CD4-positive, alpha-beta T cell treated with Interleukin-17A for 4 hours (primary cell): ENCODE measurements at places on chromosomes 5 and 9.

DNA sequence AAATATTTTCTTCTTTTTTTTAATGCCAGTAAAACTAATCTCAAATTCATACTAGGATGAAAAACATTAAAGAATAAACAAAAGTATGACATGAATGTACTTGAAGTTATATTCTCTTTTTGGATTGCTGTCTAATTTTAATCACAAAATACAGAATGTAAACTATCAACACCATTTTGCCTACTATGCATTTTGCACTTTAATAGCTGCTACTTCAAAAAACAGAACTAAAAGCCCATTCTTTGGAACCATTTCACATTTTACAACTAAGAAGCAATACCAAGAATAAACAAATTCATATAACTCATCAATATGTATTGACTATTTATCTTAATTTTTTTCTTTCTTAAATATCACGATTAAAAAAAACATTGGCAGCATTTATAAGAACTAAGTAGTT, 58.1 kb downstream of the ADAMTS6 start:
- DNase-seq, result no peak

DNA sequence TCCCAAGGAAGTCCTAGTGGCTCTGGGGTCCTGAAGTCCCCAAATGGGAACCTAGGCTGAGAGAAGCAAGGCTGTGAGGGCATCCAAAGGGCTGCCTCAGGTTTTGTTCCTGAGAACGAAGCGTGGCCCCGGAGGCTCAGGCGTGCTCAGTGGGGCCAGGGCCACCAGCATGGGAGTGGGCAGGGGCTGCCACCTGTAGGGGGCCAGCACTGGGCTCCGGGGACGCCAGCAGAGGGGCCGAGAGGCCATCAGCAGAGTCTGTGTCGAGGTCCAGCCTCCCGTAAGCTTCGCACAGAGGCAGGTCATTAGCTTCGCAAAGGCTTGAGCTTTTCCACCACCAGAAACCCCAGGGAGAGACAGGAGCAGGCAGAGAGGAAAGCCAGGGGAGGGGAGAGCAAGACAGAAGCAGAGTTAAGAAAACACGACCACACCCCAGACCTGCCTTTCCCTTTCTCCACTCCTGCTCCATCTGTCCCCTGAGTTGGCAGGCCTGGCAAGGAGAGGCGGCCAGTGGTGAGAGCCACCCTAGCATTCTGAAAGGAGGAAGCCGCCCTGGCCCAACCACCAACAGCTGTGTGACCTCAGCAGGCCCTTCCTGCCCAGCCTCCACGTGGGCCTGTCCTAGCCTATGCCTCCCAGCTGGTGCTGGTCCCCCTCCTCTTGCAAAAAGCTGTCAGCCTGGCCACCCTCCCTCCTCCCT, 5.5 kb upstream of the SURF6 start:
- no peak for DNase-seq

DNA sequence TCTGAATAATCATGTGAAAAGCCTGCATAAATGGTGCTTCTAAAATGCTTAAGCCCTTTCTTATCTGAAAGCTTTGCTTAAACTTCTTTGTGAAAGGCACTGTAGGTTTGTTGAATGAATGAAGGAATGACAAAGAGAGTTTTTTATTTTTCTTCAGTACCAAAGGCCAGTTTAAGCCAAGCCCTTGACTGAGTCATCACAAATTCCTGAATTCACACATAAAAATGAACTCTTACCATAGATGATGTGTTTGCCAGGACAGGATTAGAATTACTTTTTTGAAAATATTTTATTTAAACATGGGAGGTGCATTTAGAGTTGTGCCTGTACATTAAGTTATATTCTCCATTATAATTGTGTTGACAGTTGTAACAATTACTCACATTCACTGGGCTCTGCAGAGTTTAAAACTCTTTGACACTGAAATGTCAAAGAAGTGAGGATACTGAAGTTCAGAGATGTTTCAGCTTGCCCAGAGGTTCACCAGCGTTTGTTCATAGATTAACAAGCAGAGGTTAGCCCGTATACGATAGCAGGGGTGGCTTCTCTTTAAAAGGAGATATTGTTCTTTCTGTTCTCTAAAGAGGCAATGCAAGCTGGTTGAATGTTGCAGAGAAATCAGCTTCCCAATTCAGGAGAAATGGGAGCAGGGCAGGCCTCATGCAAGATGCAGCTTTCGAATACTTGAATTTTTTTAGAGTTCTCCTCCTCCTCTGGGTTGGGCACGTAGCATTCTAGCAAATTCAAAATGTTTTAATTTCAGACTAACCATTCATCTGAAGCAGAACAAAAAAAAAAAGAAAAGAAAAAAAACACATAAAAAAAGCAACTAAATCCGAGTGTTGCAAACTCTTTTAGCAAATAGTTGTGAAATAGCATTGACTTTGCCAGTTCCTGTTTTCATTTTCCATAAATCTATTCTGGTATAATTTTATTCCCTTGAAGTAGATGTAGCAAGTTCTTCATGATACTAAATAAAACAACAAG, 358.7 kb upstream of the KLF4 start:
- DNase-seq, result no peak

DNA sequence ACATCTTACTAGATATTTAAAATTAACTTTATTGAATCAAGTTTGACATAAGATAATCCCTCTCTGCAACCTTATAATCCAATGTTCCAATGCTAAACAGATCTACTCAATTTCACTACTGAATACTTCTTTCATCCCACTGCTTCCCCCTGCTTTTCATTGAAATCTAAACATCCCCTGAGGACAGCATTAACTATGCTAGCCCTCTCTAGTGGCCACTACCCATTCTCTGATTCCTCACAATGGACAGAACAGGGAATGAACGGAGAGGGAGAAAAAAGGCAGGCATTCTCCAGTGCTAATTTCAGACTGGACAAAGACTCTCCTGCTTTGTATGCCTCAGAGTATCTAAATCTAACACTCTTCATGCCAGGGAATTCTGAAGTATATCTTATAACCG, 54.3 kb upstream of the RGS7BP start:
- DNase-seq, result no peak

DNA sequence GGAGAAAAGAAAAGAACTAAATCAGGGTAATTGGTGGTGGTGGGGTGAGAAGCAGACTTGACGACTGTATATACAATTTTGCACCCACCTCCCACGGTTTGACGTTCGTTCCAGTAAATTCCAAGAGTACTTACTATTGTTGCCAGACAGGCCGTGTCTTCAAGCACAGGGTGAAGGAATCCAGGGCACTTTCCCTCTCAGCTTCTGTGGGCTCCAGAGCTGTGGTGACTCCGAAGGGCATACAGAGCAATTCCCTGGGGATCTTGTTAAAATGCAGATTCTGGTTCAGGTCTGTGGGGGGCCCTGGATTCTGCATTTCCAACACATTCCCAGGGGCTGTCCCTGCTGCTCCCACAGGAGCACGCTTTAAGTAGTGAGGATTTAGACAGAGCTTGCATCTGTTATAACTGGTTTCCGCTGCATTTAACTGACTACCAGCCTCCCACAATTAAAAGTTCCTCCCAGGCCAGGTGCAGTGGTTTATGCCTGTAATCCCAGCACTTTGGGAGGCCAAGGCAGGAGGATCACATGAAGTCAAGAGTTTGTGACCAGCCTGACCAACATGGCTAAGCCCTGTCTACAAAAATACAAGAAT, 49.3 kb upstream of the FANCC start:
- no peak for DNase-seq

GRCh38 chr5:31364881-31365636, 166.8 kb downstream of the DROSHA start:
- DNase-seq, result no peak

DNA sequence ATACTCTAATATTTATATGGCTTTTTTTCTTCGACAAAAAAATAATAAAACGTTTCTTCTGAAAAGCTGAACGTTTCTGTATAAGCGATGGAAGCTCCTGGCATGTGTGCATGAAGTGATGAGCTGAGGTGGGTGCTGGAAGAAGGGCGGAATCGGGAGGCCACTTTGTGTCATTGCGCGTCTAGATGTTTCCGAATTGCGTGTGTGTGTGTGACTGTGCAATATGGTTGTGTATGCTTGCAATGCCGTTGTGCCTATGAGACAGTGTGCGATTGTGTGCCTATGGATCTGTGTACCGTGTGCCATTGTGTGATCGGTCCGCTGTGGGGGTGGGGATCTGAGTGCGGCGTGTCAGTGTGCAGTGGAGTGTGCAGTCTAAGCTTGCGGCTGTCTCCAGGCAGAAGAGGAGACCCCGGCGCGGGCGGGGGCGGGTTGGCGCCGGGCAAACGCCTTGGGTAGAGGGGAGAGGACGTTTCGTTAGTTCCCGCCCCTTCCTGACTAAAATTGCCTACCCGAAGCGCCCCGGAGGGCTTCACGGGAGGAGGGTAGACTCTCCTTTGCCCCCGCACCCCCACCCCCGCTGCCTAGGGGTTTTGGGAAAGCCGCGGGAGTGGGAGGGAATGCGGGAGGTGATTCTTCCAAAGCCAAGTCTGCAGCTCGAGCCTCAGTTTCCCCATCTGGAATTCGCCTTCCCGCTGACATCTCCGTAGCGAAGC, 24.2 kb downstream of the PCDHGC5 start:
- peak; percentile 57 for DNase-seq

GRCh38 chr5:151480384-151481293, 33.2 kb downstream of the SLC36A1 start:
- no peak for DNase-seq

DNA sequence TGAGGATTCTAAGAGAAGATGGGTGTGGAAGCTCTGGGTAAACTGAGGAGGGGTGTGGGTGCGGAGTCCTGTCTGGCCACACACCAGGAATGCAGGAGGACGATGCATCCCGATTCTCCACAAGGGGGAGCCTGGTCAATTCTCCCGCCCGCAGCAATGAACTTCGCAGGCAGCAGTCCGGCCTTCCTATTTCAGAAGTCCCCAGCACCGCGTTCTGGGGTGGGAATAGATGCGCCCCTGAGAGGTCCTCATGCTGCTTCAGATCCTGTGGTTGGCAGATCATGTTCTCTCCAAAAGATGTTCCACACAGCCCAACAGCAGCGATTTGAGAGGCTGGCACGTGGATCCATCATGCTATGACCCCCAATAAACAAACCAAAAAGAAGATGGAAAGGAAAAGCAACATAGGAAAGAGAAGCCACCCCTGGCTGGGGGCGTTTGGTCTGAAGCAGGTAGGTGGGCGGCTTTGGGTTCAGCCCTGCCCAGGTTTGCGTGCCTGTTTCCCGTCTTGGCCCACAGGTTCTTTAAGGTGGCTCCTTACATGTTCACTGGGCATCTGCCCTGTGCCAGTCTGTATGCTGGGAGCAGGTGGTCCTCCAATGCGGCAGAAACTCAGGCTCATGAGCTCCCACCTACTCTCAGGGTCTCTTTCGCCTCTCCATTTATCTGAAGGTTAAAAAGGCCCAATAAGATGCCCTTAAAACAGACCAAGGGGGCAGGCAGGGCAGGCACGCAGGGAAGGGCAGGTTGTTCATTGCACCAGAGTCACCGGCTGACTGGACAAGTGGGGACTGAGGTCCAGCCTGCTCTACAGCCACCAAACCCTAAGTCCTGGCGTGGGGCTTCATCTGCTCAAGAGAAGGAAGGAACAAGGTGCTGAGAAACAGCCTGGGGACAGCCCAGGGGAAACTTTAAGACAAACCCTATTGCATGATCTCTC, 171.6 kb downstream of the PAX5 start:
- no peak for DNase-seq

GRCh38 chr5:116754556-116754955, 179.9 kb upstream of the SEMA6A start:
- DNase-seq, result no peak

- no peak for DNase-seq
Observed at GRCh38 chr9:87081503-87081902, 134.2 kb upstream of the GAS1 start.

GRCh38 chr9:93619272-93619775, 42.9 kb downstream of the PHF2 start:
- DNase-seq, result no peak

DNA sequence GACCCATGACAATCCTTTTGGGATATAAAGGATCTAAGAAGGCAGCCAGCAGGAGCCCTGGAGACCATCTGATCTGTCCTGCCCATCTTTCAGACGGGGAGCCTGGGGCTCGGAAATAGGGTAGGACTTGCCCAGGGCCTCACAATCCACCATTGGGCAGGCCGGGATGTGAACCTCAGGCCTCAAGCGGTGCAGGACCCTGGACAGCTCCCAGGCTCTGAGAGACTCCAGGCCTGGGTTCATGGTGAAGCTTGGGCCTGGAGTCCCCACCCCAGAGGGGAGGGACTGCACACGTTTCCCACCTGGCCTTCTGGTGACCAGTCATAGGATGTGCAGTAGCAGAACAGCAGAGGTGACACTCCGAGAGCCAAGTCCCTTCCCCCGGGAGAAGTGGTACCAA, 36.6 kb upstream of the RAPGEF1 start:
- DNase-seq, result peak; percentile 17

DNA sequence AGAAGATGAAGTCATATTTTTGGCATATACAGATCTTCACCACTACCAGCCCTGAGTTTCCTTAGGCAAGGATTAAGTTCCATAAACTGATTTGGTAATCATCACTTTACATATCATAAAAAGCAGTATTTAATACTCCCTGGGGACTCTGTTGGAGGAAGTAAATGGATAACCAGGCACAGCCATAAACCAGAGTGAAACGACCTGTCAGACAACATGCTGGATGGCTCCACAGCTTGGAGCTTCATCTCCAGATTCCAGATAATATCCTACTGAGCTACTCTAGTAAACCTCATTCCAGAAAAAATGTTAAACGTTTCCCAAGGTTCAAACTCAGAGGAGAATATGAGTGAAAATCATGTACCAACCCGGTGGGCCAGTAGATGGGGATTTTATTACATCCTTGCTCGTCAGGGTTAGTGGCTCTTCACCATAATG, 109.2 kb downstream of the BASP1 start:
- no peak for DNase-seq

GRCh38 chr9:130432362-130432761, 12.4 kb upstream of the ASS1 start:
- no peak for DNase-seq

DNA sequence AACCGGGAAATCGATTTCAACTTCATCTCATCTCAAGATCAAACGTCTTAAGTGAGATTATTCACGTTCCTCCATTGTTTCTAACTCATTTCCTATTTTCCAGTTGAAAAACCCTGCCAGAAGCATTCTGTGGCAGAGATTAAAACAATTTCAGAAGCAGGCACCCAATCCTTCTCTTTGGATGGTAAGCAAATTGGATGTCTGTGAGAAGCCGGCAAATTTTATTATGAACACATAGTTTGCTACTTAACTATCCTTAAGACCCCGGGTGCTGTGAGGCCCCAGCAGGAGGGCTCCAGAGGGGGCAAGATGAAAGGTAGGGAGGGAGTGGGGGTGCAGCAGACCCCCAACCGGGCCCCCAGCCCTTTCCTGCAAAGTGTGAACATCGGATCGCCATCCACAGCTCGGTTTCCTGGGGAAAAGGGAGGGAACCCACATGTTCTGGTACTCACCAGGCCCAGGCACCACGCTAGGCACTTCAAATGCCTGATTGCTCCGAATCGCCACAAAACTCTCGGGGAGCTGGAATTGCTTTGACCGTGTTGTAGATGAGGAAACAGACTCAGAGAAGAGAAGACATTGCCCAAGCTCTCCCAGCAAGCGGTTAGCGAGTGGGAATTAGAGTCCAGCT, 167.1 kb upstream of the MVB12B start:
- DNase-seq, result no peak

GRCh38 chr5:79811081-79811480, 121.4 kb downstream of the CMYA5 start:
- DNase-seq, result no peak

- no peak for DNase-seq
Observed at GRCh38 chr5:162384225-162384624, 316.7 kb downstream of the GABRG2 start.
